ENCODE measurements at places on chromosomes 1 and 21.

DNA sequence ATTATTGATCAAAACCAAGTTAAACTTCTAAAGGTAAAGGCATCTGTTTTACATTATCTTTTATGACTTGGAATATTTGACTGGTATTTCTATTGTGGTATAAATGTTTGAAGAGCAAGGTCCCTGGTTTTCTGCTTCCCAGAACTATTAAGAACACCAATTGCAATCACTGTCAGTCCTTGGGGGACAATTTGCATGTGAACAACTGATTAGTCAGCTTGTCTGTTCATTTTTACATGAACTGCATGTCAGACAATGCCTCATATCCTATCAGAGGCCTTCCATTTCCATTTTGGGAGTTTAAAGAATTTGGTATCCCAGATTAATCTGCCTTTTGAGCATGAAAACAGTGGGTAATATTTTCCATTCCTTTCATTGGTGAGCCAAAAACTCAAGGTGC lies 654.9 kb upstream of the USP24 start:
- no peak for DNase-seq

GRCh38 chr1:245978915-245979314 lies 528.2 kb downstream of the SMYD3 start:
- no peak for DNase-seq

DNA sequence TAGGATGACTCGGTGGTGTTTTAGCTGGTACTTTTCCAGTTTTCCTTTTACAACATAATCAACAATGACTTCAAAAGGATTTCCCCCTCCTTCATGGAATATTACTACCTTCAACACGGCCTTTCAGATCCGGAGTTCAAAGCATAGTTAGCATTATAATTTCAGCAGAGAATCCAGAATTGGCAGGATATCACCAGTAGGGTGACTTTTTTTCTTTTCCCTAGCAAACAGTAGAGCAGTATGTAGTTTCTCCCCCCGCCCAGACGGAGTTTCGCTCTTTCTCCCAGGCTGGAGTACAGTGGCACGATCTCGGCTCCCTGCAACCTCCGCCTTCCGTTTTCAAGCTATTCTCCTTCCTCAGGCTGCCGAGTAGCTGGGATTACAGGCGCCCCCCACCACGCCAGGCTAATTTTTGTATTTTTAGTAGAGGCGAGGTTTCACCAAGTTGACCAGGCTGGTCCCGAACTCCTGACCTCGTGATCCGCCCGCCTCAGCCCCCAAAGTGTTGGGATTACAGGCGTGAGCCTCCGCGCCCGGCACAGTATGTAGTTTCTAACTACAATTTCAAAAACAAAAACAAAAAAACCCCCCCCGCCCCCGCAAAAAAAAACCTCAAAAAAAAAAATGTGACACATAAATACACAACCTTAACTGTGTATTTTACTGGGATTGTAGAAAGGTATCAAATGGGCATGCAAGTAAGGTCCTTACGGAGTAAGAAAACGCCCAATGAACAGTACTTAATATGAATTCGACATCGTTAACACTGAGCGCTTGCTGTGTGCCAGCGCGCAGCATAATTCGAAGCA lies 1.5 kb upstream of the COX20 start:
- peak; percentile 53 for DNase-seq

DNA sequence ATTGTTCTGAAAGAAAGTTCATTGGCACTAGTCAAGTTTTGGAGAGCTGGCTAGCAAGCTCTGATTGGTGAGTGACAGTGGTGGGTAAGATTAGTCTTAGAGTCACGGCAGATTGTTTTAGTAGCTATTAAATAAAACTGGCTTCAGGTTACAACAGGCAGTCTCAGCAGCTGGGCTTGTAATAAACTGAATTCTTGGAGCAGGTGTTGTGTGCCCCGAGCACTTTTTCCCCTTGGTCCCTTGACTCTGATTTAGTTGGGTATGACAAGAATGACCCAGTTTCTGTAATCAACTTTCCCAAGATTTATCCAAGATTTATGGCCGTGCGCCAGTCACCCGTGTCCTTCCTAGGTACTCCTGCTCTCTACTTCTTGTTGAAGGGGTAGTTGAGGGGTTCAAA lies 40.2 kb downstream of the TBCE start:
- DNase-seq, result no peak

DNA sequence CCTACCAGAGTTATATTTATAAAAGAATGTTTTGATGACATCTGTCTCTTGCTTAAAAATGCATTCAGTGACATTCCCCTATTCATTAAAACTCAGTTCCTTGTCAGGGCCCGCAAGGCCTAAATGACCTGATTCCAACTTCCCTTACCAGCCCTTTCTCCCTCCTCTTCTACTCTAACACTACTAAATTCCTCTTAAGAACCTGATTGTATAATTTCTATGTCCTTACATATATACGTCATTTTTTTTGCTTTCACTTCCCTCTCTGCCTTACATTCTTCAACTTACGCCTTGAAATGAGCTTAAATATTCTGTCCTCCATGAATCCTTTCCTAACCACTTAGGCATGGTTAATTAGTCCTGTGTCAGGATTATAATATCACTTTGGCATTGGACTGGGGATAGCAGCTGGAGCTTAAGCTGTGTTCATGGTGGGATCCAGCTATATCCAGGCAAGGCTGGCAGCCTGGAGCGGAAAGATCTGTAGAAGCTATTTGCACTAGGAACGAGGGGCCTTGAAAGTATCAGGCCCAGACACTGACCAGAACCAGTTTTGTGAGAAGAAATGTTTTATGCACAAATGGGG lies 360.2 kb upstream of the PTBP2 start:
- DNase-seq, result no peak

DNA sequence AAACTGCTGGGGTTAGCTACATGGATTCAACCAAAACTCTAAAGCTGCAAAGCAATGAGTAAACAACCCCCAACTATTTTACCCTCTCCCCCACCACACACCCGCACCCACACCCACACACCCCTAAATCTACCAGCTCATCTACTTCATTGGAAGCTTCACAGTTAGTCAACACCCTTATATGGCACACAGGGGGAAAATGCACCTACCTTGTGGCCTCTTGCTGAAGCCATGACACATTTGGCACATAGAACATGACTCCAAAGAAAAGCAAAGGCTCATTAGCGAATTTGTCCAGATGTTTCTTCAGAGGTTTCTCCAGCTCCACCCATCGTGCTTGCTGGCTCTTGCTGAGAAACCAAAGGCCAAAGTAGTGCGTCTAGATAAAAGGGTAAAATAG lies 99.8 kb downstream of the PTPN14 start:
- no peak for DNase-seq

DNA sequence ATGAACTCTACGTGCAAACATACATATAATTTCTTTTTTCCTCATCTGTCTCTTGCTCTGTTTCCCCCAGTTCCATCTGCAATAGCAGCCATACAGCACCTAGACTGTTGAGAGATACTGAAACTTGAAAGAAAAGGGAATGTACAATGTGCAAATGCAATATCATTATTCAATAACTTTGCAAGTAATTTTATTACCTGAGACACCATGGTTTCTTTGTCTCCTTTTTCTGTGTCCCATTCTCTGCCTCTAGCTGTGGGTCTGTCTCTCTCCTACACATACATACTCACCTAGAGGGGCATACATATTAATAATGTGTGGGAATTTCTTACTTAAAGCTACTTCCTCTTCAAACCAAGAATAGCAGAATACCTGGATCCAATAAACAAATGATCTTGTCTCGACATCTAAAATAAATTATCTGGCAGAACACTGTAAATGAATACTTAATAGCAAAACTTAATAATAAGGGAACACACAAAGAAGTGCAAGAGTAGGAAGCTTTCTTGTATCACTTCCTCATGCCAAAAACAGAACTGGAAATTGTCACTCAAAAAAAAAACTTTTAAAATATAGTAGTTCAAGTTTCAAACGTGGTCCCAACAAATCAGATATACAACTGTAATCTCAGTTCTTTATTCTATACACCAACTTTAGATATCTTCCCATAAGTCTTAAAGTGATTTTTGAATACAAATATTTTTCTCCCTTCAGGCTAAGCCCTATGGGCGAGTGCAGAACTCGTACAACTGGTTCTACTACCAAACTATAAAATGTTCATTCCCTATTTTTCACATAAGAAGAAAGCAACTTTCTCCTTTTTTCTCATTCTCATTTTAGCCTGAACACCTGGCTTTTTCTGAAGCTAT lies 194.6 kb downstream of the NRIP1 start:
- no peak for DNase-seq

GRCh38 chr1:119731741-119732430 lies 20.2 kb downstream of the PHGDH start:
- no peak for DNase-seq

DNA sequence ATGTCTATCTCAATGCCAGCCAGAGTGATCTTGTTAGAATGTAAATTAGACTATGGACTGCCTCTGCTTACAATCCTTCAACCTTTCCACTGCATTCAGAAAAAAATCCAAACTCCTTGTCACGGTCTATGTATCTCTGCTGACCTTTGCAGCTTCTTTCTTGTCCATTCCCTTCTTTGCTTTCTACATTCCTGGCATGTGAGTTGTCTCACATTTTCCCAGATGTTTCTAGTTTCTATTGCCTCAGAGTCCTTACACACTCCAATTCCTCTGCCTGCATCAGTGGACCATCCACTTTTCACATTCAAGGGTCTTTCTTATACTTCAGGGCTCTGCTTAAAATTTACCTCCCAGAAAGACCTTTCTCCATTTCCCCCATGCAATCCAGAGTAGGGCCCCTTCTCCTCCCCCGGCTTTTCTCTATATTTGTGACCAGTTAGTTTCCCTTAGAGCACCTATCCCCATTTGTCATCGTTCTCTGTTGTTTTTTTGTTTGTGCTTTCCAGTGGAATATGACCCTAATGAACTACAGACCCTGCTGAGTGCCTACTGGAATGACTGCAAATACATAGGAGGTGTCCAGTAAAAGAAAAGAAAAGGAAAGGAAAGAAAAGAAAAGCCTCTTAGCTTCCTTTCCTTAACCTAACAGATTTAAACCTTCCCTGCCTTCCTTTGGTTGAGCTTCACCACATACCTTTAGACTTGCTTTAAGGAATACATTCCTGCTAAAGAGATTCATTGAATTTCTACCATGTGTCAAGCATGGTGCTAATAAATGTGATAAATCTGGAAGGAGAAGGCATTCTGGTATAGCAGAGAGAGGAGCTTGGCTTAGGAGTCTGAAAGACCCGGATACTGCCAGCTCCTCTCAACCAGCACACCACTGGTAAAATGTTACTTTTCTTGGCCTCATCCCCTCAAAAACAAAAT lies 102.0 kb downstream of the DIRAS3 start:
- no peak for DNase-seq

DNA sequence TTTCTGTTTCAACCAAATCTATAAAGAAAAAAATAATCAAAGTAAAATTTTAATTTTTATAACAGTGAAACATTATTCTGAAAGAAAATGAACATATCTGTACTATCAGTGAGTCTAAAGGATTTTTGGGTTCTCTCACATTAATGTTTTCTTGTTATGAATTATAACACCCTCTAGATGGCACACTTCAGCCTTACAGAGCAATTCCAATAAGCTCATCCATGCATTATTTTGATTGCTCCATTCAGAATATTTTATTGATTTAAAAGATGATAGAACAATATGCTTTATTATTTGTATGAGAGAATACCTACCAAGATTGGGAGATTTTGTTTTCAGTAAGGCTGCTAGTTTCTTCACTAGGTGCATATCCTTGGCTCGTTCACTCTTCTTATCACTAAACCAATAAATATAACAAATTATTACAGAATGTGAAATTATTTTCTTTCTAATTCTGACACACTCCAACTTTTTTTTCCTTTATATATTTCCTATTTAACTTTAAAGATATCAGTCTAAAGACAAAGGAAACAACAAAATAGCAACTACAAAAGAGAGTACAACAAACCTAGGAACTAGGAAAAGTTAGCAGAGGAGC lies 82.4 kb downstream of the RAB3GAP2 start:
- DNase-seq, result no peak

- DNase-seq, result no peak
Observed at GRCh38 chr1:203272633-203273205, 32.6 kb upstream of the BTG2 start.

- no peak for DNase-seq
Observed at GRCh38 chr1:237671262-237671661, 219.5 kb downstream of the ZP4 start.

GRCh38 chr1:229620876-229621275 lies 5.0 kb downstream of the TAF5L start:
- no peak for DNase-seq

- DNase-seq, result peak; percentile 45
Observed at GRCh38 chr21:45482899-45483821, 59.1 kb downstream of the SLC19A1 start.

GRCh38 chr1:166479052-166479631 lies 312.3 kb upstream of the FAM78B start:
- DNase-seq, result peak; percentile 54

- DNase-seq, result no peak
Observed at GRCh38 chr1:98550076-98550475, 111.4 kb upstream of the SNX7 start.

GRCh38 chr1:228159008-228159665 lies 6.5 kb upstream of the IBA57 start:
- DNase-seq, result no peak
